HT-29 (cell line): ENCODE measurements at places on chromosomes 1 and 21. TPM values are rescaled to one million over a fixed set of nuclear protein-coding genes. Genes with fewer than 3 reads are reported as not detected.
A peak's percentile ranks its signal among the peaks of the same experiment; 100 is the strongest.

- DNase-seq, result no peak
Observed at GRCh38 chr1:57826535-57826934, 402.7 kb upstream of the DAB1 start.

DNA sequence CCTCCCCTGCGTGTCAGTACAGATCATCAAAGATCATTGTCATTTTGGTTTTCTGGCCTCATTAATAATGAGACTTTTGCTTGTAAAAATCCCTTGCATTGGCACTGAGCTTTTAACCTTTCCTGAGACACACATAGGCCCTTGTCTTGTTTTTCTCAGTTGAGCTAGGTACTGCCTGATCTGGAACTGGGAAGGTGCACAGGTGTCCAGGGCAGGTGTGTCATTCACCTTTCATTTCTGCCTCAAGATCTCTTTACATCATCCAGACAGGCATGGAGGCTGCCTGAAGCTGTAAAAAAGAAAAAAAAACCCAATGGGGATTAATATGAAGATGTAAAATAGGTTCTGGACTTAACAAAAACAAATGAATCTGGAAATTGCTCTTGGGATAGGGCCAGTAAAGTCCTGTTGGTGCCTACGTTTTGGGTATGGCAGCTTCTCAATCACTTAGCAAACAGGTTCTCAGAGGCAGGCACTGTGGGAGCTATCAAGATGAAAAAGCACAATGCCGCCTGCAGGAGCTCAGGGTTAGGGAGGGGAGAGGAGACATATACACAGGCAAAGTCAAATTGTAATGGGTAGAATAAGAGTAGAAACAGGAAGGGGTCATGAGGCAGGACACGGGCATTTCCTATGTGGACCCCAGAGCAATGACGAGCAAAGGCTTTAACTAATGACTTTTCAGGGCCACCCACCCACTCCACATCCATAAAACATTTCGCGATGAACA lies 1.0 kb upstream of the KCNC4 start:
- DNase-seq, result no peak

DNA sequence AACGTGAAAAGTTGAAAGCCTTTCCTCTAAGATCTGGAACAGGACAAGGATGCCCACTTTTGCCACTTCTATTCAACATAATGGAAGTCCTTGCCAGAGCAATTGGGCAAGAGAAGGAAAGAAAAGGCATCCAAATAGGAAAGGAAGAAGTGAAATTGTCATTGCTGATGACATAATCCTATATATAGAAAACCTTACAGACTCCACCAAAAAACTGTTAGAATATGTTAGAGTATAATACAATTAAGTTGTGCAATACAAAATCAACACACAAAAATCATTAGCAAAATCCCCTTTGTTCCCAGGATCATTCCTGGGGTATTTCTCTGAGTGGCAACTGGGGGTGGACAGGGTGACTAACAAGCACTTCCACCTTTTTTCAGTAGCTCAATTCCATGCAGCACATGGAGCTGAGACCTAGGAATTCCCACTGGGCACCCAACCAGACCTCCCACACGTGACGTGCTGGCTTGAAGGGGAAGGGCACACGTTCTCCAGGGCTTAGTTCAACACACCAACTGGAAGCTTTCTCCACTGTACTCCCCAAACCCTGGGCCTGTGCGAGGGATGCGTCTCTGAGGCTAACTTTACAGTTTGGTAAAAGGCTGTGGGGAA lies 9.6 kb downstream of the STUM start:
- DNase-seq, result no peak

DNA sequence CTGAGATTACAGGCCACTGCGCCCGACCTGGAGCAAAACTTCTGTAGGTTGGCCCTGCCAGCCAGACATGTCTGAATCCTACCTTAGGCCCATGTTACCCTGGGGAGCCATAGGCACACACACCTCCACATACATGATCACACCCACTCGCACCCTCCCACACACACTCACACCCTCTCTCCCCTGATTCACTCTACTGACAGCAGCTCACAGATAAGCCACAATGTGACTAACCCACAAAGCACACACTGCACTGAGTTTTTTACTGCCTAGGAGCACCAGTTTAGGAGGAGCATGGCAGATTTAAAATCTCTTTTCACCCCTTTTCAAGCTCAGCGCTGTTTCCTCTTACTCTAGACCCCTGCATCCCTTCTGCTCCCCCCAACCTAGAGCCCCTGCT lies 41.7 kb downstream of the SLC30A1 start:
- DNase-seq, result no peak

DNA sequence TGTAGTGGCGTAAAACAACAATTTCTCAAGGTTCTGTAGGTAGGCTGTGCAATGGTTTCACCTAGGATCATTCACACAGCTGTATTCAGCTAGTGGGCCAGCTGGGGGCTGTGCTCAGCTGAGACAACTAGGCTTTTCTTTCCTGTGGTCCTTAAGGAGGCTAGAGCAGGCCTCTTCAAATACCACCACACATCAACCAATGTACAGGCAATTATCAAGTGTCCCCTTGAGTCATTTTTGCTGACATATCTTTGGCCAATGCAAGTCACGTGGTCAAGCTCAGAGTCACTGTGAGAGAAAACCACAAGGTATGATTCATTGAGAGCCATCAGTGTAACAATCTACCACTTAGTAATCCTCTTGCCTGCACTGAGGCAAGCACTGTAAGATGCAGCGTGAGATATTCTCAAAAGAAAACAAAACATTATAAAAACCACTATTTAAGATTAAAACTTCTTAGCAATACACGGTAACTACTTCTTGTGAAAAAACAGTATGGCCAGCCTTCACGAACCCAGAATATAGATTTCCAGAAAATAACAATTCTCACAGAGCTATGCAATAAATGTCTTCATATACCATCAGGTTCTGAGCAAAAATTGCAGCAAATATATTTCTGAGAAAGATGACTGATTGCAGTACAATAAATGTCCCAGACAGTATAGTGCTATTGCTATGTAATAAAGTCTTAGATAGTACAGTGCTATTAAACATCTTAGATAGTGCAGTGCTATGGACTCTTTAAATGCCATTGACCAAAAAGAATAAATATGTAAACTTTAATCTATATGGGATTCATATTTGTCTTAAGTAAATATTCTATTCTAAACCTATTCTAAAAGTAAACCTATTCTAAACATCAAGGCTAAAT lies 55.3 kb downstream of the NME7 start:
- DNase-seq, result peak; percentile 61

The ERRFI1 gene
- total RNA-seq, result 76.1 and 76.5 TPM in 2 replicates

The ADAM30 gene
- not detected in 2 replicates for total RNA-seq

The MARK1 gene
- total RNA-seq, result not detected in 2 replicates

The KCNJ6 gene
- total RNA-seq, result not detected in 2 replicates

The SPRR2A gene
- total RNA-seq, result not detected in 2 replicates

The PDPN gene
- total RNA-seq, result not detected in 2 replicates

The C8B gene
- not detected in 2 replicates for total RNA-seq

The CLCA1 gene
- total RNA-seq, result not detected in 2 replicates
